ENCODE measurements at places on chromosomes 16 and 17. TPM values are rescaled to one million over a fixed set of nuclear protein-coding genes. Genes with fewer than 3 reads are reported as not detected.

DNA sequence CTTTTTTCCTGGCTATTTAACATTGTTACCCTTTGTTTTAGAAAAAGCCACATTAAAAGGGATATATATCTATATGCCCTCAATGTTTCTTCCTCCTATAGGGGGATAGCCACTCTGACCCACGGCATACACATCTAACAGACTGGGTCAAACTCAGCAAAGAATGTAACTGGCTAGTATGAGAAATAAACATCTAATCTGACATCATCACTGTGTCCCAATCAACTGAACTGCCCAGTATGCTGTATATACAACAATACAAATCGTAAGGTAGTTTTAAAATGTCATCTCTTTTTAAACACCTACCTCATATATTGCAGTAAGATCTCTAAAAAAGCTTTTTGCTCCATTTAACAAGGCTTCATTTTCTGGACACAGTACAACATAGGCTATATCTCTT lies 39.9 kb upstream of the INTS2 start:
- no peaks in the 10 kb centered on the region for H3K4me1 ChIP-seq
- no peaks in the 10 kb centered on the region for H3K27me3 ChIP-seq
- no peak for DNase-seq
- H3K27ac ChIP-seq: no peak overlapping the region
- no peak overlapping the region for H3K4me3 ChIP-seq
- no peaks in the 10 kb centered on the region for H3K36me3 ChIP-seq

- no peaks in the 10 kb centered on the region for H3K36me3 ChIP-seq
- no peaks in the 10 kb centered on the region for H3K27me3 ChIP-seq
- peaks cover 5% of the 10 kb centered on the region for H3K4me1 ChIP-seq
- no peak overlapping the region for H3K27ac ChIP-seq
- no peak for DNase-seq
- no peak overlapping the region for H3K4me3 ChIP-seq
Measured at GRCh38 chr17:1420163-1420562, 20.1 kb upstream of the YWHAE start.

- DNase-seq: no peak
- no peaks in the 10 kb centered on the region for H3K36me3 ChIP-seq
- H3K27ac ChIP-seq: no peak overlapping the region
Measured at GRCh38 chr16:24036038-24036543, 200.3 kb downstream of the PRKCB start.

- peaks cover 6% of the 10 kb centered on the region for H3K4me1 ChIP-seq
- no peaks in the 10 kb centered on the region for H3K27me3 ChIP-seq
- H3K27ac ChIP-seq: no peak overlapping the region
- no peak for DNase-seq
- no peaks in the 10 kb centered on the region for H3K36me3 ChIP-seq
- H3K4me3 ChIP-seq: no peak overlapping the region
Measured at GRCh38 chr17:57724026-57724728, 20.9 kb downstream of the CCDC182 start.

GRCh38 chr16:54107583-54108202 lies 178.9 kb downstream of the IRX3 start:
- H3K4me1 ChIP-seq: no peaks in the 10 kb centered on the region
- H3K36me3 ChIP-seq: no peaks in the 10 kb centered on the region
- no peak overlapping the region for H3K4me3 ChIP-seq
- no peak overlapping the region for H3K27ac ChIP-seq

DNA sequence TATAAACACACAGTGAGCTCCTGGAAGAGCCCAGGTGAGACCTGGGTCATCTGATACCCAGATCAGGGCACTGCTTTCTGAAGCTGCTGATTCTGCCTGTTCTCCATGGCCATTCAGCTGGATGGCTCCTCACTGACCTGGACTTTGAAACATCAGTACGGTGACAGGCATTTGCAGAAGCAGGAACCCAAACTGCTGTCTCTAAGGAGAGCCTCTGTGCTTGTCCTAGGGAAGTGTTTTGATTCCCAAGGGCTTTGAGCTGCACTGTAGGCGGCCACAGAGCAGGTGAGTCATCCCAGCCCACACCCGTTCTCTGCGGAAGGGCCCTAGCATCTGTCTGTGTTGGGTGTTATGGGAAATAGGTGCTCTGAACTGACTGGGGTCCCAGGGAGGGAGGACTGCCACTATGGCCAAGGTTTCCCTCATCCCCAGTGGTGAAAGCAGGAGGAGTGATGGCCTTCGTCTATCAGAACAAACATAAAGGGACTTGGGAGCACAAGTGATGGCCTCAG lies 60.7 kb upstream of the ADCY9 start:
- DNase-seq: no peak
- H3K27ac ChIP-seq: no peak overlapping the region
- no peaks in the 10 kb centered on the region for H3K36me3 ChIP-seq

- no peaks in the 10 kb centered on the region for H3K36me3 ChIP-seq
- peak overlapping the region; percentile 54 for H3K4me3 ChIP-seq
- H3K4me1 ChIP-seq: peaks cover 8% of the 10 kb centered on the region
- peak overlapping the region; percentile 87 for H3K27ac ChIP-seq
- peak; percentile 78 for DNase-seq
Measured at GRCh38 chr16:53207810-53208752, 153.3 kb downstream of the CHD9 start.

Gene CDRT15L2
- 17.9 TPM for total RNA-seq

DNA sequence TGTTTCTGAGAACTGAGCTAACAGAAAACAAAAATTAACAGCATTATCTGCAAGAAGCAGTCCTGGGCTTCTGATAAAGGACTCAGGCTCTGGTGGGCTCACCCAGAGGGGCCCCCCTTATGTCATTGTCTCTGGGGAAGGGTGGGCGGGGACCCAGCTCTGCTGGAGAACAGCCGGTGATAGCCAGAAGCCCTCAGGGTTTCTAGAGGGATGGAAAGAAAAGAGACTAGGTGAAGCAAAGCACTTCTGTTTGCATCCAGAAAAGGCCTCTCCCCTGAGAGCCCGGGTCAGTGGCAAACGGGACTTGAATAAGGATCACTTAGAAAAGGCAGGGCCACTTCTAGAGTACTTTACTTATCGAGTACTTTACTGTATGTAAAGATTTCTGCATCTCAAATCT lies 7.0 kb upstream of the CDC42EP4 start:
- H3K27ac ChIP-seq: no peak overlapping the region
- no peaks in the 10 kb centered on the region for H3K36me3 ChIP-seq
- H3K27me3 ChIP-seq: no peaks in the 10 kb centered on the region
- peaks cover 4% of the 10 kb centered on the region for H3K4me1 ChIP-seq
- no peak overlapping the region for H3K4me3 ChIP-seq
- DNase-seq: no peak

DNA sequence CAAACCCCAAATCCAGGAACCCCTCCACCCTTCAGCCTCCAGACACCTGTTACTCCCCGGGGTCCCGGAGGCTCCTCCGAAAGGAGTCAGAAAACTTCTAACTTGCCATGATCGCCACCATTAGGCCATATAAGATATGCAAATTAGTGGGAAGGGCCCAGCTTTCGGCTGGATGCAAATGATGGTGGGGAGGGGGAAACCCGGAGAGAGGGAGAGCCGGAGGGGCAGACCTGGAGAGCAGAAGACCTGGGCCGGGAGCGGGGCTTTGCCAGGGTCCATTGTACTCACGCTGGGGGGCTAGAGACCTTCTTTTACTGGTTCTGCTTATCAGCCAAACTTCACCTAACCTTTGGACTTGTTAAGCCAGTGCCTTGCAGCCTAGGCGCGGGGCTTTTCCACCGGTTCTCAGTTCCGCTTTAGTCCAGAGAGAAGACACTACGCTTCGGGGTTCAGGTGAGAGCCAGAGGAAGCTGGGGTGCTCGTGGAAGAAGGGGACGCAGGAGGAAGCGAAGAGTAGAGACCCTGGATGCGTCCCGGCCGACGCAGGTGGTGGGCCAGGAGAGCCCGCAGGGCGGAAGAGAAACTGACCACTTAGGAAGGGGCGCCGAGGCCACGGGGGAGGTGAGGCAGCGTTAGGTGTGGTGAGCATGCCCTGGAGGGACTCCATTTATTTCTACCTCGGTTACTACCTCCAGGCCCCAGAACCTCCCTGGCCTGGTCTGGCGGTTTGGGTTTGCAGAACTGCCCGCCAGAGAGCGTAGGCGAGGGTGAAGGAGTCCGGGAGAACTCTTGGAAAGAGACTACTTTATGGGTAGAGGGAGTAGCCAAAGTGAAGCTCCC lies at the start of gene HNF1B:
Gene HNF1B (minus strand): TSS at position 99 of the 840 bp plus-strand sequence. CDS start 175 bp downstream, outside the sequence.
- peak within 1 kb of the TSS; percentile 40 for H3K4me3 ChIP-seq
- H3K36me3 ChIP-seq: no peaks in the 10 kb centered on the region
- H3K4me1 ChIP-seq: peaks cover 18% of the 10 kb centered on the region
- no peak for DNase-seq
